ENCODE measurements at places on chromosomes 1 and 21.
A peak's percentile ranks its signal among the peaks of the same experiment; 100 is the strongest.

DNA sequence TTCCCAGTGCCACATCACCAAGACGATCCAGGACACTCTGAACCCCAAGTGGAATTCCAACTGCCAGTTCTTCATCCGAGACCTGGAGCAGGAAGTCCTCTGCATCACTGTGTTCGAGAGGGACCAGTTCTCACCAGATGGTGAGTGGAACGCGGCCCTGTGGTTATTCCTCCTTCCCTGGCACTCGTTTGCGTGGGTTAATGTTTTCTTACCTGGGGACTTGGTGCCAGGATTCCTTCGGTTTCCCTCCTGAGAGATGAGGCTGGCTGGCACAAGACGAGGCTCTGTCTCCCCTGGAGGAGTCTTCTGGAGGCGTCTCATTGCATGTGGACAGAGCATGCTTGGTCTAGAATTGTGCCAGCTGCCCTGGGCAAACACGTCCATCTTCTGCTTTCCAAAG, 29.3 kb downstream of the ATP5PO start:
- DNase-seq, result no peak

DNA sequence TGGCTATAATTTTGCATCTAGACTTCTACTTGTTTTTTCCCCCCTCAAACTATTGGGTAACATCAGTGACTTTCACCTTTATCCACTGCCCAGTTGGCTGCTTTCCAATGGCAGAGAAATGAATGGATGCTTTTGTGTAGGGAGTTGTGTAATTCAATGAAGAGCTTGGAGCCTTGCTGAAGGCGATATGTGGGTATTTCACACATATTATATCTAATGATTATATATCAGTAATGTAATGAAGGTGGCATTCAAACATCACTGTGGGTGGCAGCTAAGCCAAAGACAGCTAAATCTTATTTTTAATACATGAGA, 81.2 kb downstream of the TGFB2 start:
- no peak for DNase-seq

DNA sequence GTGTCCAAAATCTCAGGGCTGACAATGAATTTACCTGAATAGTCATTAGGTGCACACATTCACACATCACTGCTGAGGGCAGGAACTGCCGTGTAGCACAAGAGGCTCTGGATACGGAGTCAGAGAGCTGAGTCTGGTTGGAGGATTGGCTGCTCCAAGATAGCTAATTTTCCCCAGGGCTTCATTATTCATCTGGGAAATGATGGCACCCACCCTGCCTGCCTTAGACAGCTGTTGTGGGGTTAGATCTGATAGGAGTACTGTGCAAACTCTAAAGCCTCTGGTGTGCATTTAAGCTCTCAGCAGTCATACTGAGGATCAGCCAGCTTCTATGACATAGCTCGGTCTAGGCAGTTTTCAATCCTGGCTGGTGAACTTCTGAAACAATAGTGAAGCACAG, 67.0 kb downstream of the LMX1A start:
- no peak for DNase-seq

- DNase-seq, result no peak
Observed at GRCh38 chr1:38456531-38456876, 403.1 kb downstream of the RRAGC start.

DNA sequence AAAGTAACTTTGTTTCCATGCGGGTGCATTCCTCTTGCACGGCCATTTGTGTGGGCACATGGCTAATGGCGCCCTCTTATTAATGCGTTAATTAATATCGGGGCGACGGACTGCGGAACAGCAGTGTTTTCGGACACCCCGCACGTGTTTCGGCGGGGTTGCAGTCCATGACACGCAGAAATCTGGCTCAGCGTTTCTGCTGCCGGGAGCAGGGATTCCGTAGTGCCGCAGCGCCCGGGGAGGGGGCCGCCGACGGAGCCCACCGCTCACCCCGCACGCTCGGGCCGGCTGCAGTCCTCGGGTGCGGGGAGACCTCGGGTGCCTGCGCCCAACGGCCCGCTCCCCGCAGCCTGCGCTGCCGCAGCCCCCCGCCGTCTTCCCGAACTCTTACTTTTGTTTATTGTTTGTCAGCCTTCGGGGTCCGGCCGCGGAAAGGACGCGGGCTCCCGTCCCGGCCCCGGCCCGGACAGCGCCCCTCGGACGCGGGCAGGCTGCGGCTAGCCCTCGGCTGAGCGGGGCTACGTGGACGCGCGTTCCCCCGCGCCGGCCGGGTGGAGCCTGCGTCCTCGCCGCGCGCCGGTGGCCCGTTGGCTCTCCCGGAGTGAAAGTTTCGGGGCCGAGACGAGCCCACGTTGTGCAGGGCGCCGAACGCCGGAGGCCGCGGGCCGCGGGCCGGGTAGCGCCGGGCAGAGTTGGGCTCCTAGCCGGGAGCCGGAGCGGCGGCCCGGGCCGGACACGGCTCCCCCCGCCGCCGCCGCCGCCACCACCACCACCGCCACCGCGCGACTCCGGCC, 849 bp downstream of the NFIA start:
- no peak for DNase-seq

DNA sequence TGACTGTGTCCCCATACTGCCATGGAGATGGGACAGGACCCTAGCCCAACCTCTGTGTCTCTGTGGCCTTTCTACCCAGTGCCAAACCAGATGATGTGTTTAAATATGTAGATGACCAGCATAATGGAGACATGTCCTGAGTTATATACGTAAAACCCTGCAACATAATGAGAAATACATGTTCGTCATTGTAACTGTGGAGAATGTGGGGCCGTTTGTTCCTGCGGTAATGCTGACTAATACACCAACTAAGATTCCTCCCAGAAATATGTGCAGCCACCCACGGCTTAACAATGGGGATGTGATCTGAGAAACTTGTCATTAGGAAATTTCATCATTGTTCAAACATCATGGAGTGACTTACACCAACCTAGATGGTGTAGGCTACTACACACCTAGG, 71.7 kb upstream of the SIM2 start:
- no peak for DNase-seq

DNA sequence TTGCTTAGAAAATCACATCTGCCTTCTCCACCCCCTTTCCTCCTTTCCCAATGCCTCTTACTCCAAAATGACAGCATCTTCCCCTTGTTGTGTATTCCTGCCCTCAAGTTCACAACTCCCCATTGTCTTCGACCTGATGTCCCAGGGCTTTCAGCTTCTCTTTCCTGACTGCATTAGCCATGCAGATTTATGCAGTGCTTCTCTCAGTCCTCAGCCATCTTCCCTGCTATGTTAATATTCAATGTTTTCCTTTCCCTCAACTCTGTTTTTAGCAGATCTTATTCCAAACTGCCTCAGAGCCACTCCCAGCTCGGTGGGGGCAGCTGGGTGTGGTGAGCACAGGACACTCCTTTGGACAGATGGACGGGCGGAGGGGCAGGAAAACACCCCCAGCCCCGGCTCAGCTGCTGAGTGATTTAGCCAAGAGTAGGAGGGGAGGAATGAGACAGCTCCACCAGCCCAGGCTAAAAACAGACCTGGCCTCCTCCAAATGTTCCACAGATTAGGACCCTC, 71.0 kb downstream of the CD2 start:
- DNase-seq, result no peak

DNA sequence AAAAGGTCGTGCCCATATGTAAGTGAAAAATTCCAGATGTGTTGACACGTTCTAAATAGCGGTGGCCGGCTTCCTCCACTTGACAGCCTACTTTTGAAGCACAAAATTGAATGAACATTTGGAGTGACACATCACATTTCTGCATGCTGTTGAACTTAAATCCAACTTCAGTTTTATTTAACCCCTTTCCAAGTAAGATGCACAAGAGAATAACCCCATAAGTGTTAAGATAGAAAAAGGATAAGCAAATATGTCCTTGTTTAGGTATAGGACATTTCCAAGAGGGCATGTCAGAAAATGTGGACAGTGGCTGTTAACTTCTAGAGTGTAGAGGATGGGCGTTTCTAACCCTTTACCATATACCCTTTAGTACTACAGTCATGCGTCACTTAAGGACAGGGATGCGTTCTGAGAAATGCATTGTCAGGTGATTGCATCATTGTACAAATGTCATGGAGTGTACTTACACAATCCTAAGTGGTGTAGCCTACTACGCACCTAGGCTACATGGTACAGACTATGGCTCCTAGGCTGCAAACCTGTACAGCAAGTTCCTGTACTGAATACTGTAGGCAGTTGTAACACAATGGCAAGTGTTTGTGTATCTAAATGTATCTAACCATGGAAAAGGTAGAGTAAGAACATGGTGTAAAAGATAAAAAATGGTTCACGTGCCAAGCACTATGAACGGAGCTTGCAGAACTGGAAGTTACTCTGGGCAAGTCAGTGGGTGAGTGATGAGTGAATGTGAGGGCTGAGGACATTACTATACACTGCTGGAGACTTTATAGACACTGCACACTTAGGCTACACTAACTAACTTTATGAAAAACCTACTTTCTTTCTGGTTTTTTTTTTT, 9.3 kb upstream of the FAM89A start:
- no peak for DNase-seq

GRCh38 chr1:233135833-233136232, 159.7 kb downstream of the PCNX2 start:
- peak; percentile 37 for DNase-seq

- DNase-seq, result no peak
Observed at GRCh38 chr1:51733793-51734522, 117.1 kb downstream of the OSBPL9 start.

GRCh38 chr1:235913311-235913710, 46.6 kb upstream of the LYST start:
- DNase-seq, result no peak

- no peak for DNase-seq
Observed at GRCh38 chr1:111887385-111887784, 102.1 kb downstream of the KCND3 start.

DNA sequence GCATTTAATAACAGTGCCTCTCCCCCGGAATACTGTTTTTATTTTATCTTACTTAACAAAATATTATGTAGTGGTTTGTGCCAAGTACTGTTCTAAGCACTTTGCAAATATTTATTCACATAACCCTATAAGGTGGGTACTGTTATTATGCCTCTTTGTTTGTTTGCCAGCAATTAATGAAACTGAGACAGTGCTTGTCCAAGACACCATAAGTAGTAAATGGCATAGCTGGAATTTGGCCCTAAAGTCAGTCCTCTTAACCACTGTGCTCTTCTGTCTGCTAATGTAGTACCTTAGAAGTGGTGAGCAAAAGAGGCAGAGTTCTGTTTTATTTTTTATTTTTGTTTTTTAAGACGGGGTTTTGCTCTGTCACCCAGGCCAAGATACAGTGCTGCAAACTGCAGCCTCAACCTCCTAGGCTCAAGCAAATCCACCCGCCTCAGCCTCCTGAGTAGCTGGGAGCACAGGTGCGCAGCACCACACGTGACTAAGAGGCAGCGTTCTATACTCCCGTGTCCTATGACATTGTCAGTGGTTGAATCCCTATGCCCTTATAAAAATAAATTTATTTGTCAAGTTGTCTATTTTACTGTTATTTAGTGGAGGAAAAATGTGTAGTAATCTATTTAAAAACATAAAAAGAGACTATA, 165.8 kb downstream of the CLEC20A start:
- peak; percentile 76 for DNase-seq

- DNase-seq, result no peak
Observed at GRCh38 chr1:167922023-167922422, 8.1 kb upstream of the ADCY10 start.

- no peak for DNase-seq
Observed at GRCh38 chr1:92486251-92487077, at the start of gene GFI1. TSS of gene GFI1 (minus strand) at chr1:92486925. CDS start at chr1:92483487, 3,438 bp downstream.

DNA sequence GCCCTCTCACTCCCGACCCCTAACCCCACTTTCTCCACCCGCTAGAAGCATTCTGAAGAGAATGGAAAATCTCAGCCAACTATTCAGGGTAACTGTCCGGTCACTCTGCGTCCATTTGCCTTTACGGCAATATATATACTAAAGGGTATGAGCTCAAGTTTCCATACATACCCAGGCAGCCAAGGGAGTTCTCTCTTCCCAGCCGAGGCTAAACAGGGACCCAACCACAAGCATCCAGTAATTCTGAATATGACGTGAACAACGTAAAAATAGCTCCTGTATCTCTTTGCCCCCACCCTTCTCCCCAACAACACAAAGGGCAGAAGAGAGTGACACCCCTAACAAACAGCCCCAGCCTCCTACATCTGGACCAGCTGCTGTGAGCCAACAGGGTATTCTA, 67.7 kb downstream of the SSBP3 start:
- no peak for DNase-seq

GRCh38 chr1:1777950-1778662, at the start of gene NADK:
TSS of gene NADK (minus strand) at chr1:1778470. CDS start at chr1:1765406, 13,064 bp downstream.
- DNase-seq, result peak; percentile 24

- DNase-seq, result no peak
Observed at GRCh38 chr1:2981981-2982614, 39.2 kb upstream of the ACTRT2 start.

DNA sequence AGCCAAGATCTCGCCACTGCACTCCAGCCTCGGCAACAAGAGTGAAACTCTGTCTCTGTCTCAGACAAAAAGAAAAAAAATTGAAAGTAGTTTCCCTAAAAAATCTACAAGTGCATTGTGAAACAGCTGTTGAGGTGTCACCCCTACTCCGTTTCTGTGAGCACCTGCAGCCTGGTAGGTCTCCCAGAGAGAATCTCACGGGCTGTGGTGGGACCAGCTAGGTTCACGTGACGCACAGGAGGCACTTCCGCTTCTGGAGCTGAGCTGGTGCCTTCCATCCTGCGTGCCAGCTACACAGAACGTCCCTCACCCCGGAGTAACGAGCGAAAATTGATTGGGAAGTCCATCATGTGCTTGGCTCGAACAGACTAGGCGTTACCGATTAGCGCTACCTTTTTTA, 66.8 kb downstream of the COL24A1 start:
- DNase-seq, result no peak

DNA sequence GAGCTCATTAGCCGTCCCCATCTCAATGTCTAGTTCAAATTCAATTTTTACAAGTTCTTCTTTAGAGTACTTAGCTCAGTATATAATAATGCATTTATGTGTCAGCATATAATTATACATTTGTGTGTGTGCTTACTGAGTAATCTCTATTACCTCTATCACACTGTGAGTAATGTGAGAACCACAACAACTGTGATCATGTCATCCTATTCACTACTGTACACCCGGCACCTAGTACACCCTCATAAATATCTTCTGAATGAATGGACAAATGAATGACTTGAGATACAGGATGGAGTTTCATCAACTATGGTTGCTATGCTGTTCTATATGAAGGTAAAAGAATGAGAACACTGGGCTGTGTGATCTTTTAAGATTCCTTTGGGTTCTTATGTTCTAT, 124.0 kb downstream of the GPATCH2 start:
- DNase-seq, result no peak

GRCh38 chr1:230144758-230145504, 77.9 kb downstream of the GALNT2 start:
- DNase-seq, result no peak

GRCh38 chr1:101338714-101339430, 102.1 kb downstream of the S1PR1 start:
- DNase-seq, result no peak

DNA sequence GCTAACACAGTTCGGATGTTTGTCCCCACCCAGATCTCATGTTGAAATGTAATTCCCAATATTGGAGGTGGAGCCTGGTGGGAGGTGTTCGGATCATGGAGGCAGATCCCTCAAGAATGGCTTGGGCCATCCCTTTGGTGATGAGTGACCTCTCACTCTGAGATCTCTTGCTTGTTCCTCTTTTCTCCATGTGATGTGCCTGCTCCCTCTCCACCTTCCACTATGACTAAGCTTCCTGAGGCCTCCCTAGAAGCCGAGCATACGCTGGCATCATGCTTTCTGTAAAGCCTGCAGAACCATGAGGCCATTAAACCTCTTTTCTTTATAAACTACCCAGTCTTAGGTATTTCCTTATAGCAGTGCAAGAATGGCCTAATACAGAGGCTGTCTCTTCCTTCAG, 8.1 kb upstream of the PLA2G5 start:
- DNase-seq, result no peak

- DNase-seq, result no peak
Observed at GRCh38 chr1:8083739-8084484, 57.8 kb upstream of the ERRFI1 start.

GRCh38 chr1:154581766-154582165, 14.2 kb downstream of the CHRNB2 start:
- DNase-seq, result no peak

Data from DMS79 (cell line).